ENCODE measurements at places on chromosomes 7 and 10.

DNA sequence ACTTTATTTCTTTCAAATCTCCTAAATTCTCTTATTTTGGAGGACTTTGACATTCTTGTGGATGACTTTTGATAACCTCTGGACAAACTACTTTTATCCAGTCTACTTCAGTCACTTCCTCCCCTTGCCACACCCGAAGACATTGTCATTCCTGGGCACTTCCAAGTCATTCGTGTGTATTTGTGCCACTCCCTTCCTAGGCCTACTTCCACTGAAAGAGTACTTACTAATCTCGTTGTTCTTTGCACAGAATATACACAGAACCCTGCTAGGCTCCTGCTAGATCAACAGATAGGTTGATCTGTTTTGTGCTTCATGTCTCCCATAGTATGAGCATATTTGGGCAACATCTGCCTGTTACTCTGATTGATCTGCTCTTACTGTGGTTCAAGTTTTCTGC, 355.4 kb downstream of the HGF start:
- no peak for DNase-seq

DNA sequence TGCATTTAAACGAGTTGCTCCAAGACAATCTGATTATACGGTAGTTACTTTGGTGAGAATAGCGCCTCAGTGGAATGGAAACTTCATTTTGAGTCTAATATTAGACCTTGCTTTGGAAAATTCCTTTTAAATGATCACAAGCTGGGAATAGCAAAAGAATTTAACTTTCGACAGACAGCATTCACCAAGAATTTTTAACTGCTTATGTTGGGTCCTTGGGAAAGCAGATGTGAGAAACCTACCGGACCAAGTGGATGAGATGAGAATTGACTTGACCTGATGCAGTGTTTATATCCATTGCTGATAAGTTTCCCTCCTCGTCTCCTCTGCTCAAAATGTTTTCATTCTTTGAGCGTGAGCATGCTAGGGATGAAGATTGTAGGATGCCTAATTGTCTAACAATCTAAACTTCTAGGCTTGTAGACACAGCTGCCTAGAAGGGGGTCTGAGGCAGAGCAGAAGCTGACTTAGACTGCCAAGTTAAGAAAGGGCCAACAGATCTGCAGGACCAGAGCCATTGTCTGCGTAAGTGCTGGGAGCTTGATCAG, 126.9 kb downstream of the CNNM2 start:
- no peak for DNase-seq

- DNase-seq, result no peak
Observed at GRCh38 chr10:60497364-60497763, 107.7 kb upstream of the ANK3 start.

DNA sequence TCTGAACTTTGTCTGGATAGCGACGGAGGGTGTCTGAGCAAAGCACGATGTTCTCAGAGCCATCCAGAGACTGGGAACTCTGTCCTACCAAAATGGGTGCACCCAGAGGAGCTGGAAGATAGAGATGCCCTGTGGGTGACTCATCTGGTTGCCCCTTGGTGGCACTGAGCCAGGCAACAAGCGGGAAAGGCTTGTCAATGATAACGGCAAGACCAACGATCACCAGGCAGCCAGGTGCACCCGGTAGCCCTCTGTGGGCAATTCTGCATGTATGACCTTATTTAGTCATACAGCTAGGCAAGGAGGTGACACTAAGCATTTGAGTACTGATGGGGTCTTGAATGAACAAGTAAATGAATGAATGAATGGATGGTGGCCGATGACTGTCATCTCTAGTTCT, 2.8 kb upstream of the ELN start:
- DNase-seq, result no peak

GRCh38 chr10:98223874-98224273, 44.1 kb downstream of the LOXL4 start:
- no peak for DNase-seq

GRCh38 chr10:132145521-132146185, 41.1 kb upstream of the DPYSL4 start:
- no peak for DNase-seq

GRCh38 chr10:8312781-8313180, 258.3 kb downstream of the GATA3 start:
- DNase-seq, result no peak

- DNase-seq, result no peak
Observed at GRCh38 chr7:47291461-47292081, 290.3 kb downstream of the TNS3 start.

DNA sequence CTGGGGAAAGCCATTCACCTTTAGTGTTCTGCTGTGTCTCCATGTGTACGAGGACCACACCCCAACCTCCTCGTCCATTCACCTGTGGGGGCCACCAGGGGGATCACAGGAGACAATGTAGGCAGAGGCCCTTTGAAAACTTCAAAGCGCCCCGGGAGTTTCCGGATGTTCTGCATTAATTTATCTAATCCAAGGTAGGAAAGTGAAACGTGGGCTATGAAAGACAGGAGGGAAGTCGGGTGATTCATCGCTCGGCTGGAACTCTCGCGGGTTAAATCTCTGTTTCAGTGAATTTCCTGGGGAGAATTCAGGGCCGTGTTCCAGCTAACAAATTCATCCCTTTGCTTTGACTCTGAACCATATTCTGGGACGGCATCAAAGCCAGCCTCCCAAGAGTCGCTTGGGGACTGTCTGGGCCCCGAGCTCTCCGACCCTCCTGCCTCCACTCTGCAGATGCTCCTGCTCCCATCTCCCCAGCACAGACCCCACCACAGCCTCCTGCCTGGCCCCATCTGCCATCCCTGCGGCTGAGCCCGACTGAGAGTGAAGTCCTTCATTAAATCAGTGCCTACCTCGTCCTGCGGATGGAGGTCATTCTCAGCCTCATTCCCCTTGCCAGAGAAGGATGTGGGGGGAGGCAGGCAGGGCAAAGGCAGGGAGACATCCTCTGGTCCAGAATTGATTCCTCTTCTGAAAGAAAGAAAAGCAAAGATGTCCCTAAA, 114.1 kb upstream of the CARD11 start:
- DNase-seq, result no peak

Measured in stimulated activated CD8-positive, alpha-beta memory T cell treated with anti-CD3 and anti-CD28 coated beads, Interleukin-12 subunit alpha, Interleukin-12 subunit beta, amount 100 ng/mL, for 4 hours (primary cell).